Activated CD4-positive, alpha-beta T cell treated with anti-CD3 and anti-CD28 coated beads, Interleukin-2, amount 50 U/mL, for 48 hours (primary cell): ENCODE measurements at places on chromosomes 12 and 14.

DNA sequence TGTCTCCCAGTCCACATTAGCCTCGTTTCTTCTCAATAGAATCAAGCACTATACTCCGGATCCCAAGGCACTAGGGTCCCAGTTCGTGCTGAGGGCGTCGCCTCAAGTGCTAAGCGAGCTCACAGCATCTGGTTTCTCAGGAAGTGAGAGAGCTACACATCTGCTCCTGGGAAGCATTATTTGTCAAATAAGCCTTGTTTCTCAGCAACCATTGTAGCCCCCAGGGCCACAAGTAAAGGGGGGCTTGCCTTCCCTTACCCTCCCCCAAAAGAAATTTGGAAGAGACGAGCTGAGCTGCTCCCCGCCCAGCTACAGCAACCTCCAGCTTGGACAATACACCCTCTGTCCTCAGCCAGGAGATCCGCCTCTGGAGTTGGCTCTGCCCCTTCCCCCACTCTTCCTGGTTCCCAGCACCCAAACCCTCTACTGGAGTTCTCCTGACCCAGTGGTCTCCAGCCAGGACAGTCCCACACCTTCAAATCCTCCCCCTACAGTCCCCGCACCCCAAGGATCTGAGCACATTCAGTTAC lies 5.7 kb upstream of the TNS2 start:
- DNase-seq: no peak

GRCh38 chr14:23829736-23830471 lies 123.7 kb upstream of the DHRS4 start:
- no peak for DNase-seq

DNA sequence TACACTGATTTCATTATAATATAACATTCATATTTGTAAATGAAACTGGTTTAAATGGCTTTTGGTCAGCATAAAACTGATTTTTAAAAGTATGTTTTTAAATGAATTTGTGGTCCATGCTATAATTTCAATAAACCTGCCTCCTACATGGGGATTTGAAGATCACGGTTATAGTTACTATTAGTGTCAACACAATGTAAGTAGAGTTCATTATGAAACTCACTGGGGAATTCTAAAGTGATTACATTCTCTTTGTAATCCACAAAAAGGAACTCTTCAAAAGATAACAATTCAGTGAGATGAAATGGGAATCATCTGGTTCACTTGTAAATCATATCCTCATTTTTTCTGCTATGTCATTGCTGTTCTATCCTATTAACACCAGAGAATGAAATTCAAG lies 204.5 kb upstream of the G2E3 start:
- DNase-seq: no peak

DNA sequence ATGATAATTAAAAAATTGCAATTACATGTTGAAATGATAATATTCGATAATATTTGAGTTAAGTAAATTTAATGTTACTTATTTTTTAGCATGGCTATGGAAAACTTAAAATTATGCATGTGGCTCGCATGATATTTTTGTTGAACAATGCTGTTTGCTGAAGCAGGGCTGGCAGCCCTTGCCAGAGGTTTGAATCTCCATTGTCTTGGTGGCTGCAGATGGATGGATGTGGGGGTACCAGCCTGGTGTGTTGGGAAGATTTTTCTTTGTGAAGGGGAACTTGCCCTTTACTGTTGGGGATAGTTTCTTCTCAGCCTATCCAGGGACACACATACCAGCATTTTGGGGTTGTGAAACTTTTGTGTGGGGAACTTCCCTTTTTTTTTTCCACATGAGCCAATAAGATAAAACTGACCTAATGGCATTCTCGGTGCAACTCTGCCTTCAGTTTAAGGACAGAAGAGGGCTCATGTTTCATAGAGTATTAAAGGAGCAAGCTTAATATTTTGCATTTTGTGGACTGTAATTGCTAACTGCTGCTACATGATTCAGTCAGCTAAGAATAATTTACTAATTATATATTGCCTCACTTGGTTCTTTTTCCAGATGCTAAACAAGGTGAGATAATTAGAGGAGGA lies 8.8 kb downstream of the RASSF3 start:
- no peak for DNase-seq

- DNase-seq: no peak
Observed at GRCh38 chr14:89695846-89696245, 258.7 kb downstream of the EFCAB11 start.
